ENCODE measurements at places on chromosomes 4 and X.
A peak's percentile ranks its signal among the peaks of the same experiment; 100 is the strongest.

- no peak for DNase-seq
Observed at GRCh38 chr4:1554876-1555265, 129.2 kb downstream of the FAM53A start.

- DNase-seq: no peak
Observed at GRCh38 chr4:16026160-16026761, 57.6 kb downstream of the PROM1 start.

DNA sequence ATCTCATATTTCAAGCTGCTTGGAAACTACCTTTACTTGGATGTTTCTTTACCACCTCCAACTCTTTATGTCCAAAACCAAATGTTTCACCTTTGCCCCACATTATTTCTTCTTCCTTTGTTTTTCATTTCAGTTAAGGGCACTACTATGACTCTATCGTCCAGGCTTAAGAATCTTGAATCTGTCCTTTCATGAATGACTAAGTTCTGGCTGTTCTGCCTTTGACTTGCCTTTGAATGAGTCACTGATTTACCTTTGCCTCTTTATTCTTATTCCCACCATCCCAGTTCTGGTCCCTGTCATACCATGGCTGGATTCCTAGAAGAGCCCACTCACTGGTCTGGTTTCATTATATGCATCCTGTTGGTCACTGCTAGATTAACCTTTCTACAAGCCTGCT lies 30.6 kb upstream of the PLAC1 start:
- no peak for DNase-seq

DNA sequence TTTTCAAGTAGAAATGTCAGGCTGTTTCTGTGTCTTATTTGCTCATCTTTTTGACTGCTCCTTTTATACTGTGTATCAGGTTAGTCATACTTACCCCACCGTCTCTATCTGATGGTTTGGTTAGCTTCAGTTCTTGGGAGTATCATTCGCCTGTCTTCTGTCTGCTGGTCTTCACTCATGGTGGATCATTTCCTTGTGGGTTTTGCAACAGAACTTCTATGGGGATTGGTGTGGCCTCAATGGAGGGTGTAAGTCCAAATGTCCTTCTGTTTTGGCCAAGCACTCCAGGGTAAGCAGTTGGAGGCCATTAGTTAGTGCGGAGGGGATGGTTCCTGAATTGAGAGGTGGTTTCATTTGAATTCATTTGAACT lies 7.2 kb downstream of the ABCD1 start:
- no peak for DNase-seq

GRCh38 chr4:85607624-85608023 lies 132.7 kb downstream of the ARHGAP24 start:
- no peak for DNase-seq

GRCh38 chr4:11429699-11430045 lies 978 bp upstream of the HS3ST1 start:
- DNase-seq: no peak

- DNase-seq: no peak
Observed at GRCh38 chr4:71133491-71133890, 140.0 kb downstream of the DCK start.

- DNase-seq: no peak
Observed at GRCh38 chrX:42686296-42686695, 91.7 kb downstream of the PPP1R2C start.

- no peak for DNase-seq
Observed at GRCh38 chrX:46070421-46070820, 474.8 kb downstream of the ZNF674 start.

GRCh38 chr4:20391198-20391597 lies 139.5 kb downstream of the SLIT2 start:
- DNase-seq: no peak

- no peak for DNase-seq
Observed at GRCh38 chr4:113051361-113051760, 1.9 kb downstream of the ANK2 start.

DNA sequence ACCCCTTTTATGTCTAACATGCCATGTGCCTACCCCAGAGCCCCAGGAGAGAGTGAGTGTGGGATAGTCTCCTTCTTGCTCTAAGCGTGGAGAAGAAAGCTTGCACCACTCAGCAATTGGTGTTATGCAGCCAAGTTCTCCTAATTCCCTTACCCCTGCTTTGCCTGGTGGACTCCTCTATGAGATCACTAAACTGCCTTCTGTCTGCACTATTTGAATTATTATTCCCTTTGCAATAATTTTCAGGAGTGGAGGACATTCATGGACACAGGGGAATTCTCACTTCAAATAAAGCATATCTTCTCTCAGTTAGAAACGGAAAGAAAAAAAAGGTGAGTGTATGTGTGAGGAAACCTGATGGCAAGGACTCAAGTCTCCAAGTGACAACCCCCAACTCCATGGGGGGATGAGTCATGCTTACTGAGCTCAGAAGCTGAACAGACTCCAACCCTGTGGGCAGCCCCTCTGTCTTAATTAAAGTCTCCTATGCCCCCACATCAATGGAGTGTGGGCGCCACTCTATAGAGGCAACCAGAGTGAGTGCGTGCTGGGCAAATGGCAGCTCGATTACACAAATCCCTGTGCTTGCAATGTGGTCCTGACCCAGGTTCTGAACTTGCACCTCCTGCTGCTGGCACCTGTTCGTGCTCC lies 381.9 kb downstream of the RAB28 start:
- DNase-seq: no peak

GRCh38 chr4:132479543-132479942 lies 669.6 kb upstream of the PCDH10 start:
- no peak for DNase-seq

DNA sequence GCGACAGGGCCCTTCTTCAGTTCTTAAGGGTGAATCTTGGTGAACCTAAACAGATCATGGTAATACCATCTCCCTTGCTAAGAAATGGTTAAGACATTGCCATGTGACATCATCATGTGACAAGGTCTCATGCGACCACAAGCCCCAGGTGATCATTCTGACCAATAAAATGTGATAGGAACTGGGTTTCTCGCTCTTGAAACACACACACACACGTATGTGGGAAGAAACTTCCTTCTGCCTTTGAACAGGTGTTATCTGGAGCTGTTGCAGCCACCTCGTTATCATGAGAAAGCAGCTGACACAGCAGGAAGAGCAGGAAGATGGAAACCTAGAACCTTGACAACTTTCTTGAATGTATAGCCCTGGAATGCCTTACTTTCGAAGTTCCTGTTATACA lies 10.2 kb downstream of the SOD3 start:
- DNase-seq: no peak

DNA sequence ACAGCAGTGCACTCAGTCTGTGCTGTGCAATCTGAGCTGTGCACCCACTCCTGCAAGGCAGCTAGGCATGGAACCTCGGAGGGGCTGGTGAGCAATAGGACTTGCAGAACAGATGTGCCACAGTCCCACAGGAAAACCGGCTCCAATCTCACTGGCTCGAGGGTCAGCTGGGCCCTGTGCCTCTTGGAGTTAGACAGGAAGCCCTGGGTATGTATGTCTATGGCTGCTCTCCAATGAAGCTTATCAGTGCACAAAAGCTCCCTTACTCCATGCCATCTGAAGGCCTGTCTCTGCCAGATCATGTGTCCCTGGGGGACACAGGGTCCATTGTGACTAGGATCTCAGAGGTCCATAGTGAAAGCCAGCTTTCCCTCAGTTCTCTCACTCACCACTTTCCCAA lies 335.8 kb downstream of the SH3BGRL start:
- no peak for DNase-seq

GRCh38 chr4:113674733-113675132 lies 86.8 kb downstream of the CAMK2D start:
- DNase-seq: no peak

DNA sequence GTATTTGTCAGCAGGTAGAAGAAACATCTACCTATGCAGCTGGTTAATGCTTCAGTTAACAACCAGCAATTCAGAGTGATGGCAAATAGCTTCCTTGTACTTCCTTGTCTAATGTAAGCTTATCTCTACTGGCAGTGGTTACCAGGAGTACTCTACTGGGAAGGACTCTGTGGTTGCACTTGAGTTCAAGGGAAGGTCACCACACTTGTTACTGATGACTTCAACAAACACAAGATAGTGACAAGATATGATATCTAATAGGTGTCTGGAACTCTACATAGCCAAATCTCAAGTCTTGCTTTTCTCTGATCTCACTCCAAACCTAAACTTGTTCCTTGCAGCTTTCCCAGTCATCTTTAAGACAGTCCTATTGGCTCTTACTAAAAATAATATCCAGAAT lies 1644.9 kb upstream of the TENM3 start:
- DNase-seq: no peak

- no peak for DNase-seq
Observed at GRCh38 chr4:102787096-102787881, 26.5 kb upstream of the MANBA start.

- no peak for DNase-seq
Observed at GRCh38 chrX:18938710-18939109, 45.2 kb downstream of the PHKA2 start.

DNA sequence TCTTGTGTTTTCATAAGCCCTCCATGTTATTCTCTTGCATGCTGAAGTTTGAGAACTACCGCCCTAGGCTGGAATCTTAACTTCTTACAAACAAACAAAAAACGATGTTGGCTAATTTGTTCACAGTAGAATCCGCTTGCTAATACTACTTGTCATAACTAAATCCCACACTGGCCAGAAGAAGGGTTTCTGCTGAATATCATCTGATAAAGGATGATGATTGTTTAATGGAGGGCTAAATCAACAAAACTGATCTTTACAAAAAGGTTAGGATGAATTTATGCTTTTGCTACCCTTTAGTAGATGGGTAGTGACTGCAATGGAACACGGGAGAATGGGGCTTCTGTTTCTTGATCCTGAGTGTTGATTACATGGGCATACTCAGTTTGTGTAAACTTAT lies 42.3 kb downstream of the SPATA4 start:
- DNase-seq: no peak

- DNase-seq: no peak
Observed at GRCh38 chr4:80312124-80312523, 23.4 kb upstream of the CFAP299 start.

DNA sequence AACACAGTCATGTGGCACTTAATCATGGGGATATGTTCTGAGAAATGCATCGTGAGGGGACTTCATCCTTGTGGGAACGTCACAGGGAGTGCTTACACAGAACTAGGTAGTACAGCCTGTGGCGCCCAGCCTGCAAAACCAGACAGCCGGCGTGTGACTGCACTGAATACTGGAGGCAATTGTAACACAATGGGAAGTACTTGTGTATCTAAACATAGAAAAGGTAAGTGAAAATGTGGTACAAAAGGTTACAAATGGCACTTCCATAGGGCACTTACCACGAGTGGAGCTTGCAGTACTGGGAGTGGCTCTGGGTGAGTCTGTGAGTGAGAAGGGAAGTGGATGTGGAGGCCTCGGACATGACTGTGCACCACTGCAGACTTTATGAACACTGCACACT lies 5.2 kb downstream of the TLR3 start:
- DNase-seq: no peak

- DNase-seq: peak; percentile 78
Observed at GRCh38 chr4:2962614-2963174, 512 bp downstream of the NOP14 start.
